Stimulated activated naive CD4-positive, alpha-beta T cell treated with Interleukin-2 at 50 U/mL for 16 hours (primary cell): ENCODE measurements at places on chromosomes 7 and 10.

- DNase-seq: no peak
These were observed 228.8 kb upstream of the AGK start for GRCh38 chr7:141322383-141322782.

DNA sequence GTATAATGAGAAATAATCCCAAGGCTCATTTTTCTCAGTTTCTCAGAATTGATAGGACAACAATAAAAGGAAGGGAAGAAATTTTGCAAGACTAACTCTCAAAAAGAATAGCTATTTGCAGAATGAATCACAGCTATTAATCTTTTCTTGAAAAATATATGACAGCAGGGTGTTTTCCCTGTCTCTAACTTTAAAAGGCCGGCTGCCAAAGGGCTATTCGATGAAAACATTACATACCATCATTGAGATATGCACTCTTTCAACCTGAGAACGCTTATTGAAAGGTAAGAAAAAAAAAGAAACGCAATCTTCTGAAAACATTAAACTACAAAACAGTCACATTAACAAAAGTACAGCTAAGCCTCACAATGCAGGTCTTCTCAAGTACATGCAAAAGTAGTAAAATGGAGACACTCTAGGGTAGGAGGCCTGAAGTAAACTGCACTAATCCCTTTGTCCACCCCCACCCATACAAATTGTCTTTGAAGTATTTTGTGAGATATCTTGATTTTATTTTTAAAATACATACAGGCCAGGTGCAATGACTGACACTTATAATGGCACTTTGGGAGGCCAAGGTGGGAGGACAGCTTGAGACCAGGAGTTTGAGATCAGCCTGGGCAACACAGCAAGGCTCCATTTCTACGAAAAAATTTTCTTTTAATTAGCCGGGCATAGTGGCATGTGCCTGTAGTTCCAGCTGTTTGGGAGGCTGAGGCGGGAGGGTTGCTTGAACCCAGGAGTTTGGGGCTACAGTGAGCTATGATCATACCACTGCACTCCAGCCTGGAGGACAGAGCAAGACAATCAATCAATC is 83.0 kb downstream of the PARD3 start:
- no peak for DNase-seq

DNA sequence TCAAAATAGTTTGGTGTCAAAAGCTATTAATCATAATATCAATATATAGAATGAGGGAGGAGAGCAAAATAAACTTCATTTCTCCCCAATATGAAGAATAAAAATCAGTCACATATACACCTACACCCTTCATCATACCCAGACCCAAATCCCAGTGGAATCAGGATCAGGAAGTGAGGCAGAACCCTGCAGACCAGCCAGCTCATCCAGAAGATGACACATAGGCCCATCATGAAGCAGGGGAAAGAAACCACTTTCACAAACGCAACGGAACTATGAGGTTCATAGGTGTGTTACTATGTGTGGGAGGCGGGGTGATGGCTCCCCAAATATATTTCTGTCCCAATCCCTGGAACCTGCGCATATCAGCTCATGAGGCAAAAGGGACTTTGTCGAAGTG is 89.0 kb downstream of the RSU1 start:
- no peak for DNase-seq

- no peak for DNase-seq
These were observed 54.6 kb downstream of the ZNF783 start for GRCh38 chr7:149316606-149317005.

GRCh38 chr7:26686448-26686981 is 177.9 kb downstream of the SKAP2 start:
- DNase-seq: no peak

GRCh38 chr10:69516316-69516715 is 56.9 kb downstream of the NEUROG3 start:
- DNase-seq: no peak
